Activated B cell treated with CpG ODN at 0.5 μM for 24 hours (primary cell): ENCODE measurements at places on chromosomes 2 and 18.
A peak's percentile ranks its signal among the peaks of the same experiment; 100 is the strongest.

- DNase-seq: no peak
Observed at GRCh38 chr2:53286345-53286744, 481.3 kb upstream of the CHAC2 start.

GRCh38 chr2:191625016-191625415, 52.9 kb upstream of the NABP1 start:
- DNase-seq: no peak

GRCh38 chr2:85409845-85410583, at the start of gene CAPG:
Gene CAPG, minus strand, starts transcription at chr2:85410366. Its CDS starts 8,221 bp downstream, at chr2:85402145.
- DNase-seq: peak; percentile 76

- no peak for DNase-seq
Observed at GRCh38 chr2:216104691-216105090, 4.5 kb upstream of the XRCC5 start.

DNA sequence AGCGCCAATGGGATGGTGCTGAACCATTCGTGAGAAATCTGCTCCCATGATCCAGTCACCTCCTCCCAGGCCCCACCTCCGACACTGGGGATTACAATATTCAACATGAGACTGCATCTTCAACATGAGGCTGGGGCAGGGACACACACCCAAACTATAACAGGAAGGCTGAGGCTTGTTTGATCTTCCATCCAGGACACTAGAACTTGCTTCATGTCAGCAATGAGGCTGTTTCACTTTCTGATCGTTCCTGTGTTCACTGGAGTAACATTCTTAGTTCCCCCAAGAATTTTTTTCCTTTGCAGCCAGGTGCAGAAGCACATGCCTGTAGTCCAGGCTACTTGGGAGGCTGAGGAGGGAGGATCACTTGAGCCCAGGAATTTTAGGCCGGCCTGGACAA, 30.8 kb upstream of the SOX11 start:
- DNase-seq: no peak

GRCh38 chr2:150165988-150166312, 321.5 kb downstream of the RND3 start:
- no peak for DNase-seq

- DNase-seq: no peak
Observed at GRCh38 chr2:216410550-216410949, 1.7 kb upstream of the SMARCAL1 start.

DNA sequence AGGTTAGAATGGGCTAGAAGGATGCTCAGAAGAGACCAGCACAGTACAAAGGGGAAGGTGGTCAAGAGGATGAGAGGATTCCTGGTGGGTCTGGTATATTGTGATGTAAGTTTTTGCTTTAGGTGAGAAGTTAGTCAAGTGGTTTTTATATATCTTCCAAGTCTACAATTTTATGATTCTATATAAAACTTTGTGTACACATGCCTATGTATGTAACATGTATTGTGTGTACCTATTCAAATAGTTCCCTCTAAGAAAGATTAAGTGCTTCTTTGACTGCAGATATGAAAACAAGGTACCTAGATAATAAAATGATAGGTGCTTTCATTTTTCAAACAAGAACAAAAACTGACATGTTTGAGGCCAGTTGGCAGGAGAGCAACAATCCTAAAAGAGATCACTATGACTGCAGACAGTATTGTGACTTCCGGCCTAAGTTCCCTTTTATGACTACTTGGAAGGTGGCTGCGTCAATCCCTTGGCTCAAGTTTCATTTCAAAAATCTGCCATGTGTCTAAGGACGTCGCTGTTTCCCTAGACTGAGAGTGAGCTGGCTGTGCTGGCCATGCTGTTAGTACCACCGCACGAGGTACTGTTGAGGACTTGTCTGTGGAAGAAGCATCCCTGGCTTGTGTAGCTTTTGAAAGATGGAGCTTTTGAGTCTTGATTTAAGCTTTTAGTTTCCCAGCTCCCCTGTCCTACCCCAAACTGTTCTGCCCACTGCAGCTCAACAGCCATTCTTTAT, 123.1 kb downstream of the PRPF40A start:
- DNase-seq: no peak

- no peak for DNase-seq
Observed at GRCh38 chr18:51076503-51076902, 46.5 kb downstream of the SMAD4 start.
